ENCODE measurements at places on chromosomes 3 and 15. TPM values are rescaled to one million over a fixed set of nuclear protein-coding genes. Genes with fewer than 3 reads are reported as not detected.

- no peak for DNase-seq
These were observed 9.5 kb downstream of the CA12 start for GRCh38 chr15:63372018-63372705.

- DNase-seq, result no peak
These were observed 75.8 kb downstream of the ZPLD1 start for GRCh38 chr3:102510663-102511062.

GRCh38 chr3:46998121-46998851 lies 18.8 kb downstream of the NBEAL2 start:
- peak; percentile 47 for DNase-seq

DNA sequence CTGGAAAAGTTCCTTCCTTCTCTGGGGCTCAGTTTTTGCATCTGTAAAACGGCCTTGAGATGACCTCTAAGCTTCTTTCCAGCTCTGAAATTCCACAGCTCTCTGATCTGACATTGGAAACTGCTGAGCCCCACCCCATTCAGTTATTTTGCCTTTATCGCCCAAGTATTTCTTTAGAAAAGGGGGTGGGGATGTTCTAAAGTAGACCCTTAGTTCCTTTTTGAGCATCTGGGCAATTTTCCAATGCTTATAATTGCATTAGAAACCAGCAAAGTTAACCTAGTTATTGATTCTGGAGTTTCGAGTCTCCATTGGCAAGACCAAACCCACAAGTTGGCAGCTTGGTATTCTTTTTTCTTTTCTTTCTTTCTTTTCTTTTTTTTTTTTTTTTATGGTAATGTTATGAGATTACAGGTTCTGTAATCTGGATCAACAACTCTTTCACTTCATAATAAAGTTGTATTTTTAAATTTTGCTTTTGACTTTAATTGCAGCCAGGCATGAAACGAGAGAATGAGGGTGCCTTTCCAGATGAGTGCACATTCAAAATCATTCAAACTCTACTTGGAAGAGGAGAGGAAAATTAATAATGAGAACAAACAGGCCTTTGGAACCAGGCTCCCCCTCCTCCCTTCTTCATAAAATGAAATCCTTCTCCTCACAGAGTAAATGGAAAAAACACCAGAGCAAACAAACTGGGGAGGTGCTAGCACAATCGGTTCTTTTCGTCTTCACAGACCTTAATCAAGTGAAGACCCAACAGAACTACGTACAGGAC lies 76.8 kb upstream of the LRIG1 start:
- no peak for DNase-seq

GRCh38 chr3:156587760-156588069 lies 32.8 kb upstream of the SSR3 start:
- no peak for DNase-seq

DNA sequence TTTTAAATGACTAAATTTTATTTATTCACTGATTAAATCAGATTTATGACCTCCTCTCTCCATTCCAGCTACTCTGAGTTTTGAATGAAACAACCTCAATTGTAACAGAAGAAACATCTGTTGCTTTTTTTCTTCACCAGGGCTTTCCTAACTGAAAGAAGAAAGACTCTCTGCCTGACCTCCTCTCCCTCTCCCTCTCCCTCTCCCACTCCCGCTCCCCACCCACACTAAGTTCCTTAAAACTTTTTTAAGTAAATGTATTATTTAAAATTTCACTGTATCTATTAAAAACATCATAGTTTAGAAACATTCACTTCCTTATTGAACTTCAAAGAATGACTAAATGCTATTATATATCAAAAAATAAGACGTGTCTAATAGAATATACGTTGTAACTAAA lies 122.0 kb downstream of the TFDP2 start:
- no peak for DNase-seq

The TGM4 gene
- 0.18 TPM for total RNA-seq

The GAP43 gene
- not detected for total RNA-seq

The GCNT3 gene
- total RNA-seq, result 7.7 TPM

The ZBTB47 gene
- 3.1 TPM for total RNA-seq

The RBPMS2 gene
- total RNA-seq, result not detected

Measured in HepG2 (cell line).